IPS DF 6.9 (cell line): ENCODE measurements at places on chromosomes 6 and 20.

GRCh38 chr6:51619042-51619799, 468.2 kb downstream of the PKHD1 start:
- DNase-seq, result no peak

DNA sequence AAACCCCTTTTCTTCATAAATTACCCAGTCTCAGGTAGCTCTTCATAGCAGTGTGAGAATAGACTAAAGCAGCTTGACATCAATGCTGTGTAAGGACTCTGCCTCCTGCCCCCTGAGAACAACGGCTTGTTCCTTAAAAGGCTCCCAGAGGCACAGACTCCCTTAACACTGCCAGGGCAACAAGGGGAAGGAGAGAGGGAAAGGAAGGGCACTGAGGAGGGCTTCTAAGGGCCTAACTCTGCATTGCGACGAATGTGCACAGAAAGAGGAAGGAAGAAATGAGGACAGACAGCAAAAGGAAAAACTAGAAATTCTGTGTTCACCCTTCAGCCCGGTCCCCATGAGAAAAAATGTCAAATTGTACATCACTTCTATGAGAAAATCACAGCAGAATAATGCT, 74.0 kb downstream of the AGPAT4 start:
- DNase-seq, result no peak

GRCh38 chr20:50247196-50248094, 56.8 kb downstream of the CEBPB start:
- no peak for DNase-seq

GRCh38 chr6:167798453-167798852, 28.3 kb upstream of the AFDN start:
- DNase-seq, result no peak

DNA sequence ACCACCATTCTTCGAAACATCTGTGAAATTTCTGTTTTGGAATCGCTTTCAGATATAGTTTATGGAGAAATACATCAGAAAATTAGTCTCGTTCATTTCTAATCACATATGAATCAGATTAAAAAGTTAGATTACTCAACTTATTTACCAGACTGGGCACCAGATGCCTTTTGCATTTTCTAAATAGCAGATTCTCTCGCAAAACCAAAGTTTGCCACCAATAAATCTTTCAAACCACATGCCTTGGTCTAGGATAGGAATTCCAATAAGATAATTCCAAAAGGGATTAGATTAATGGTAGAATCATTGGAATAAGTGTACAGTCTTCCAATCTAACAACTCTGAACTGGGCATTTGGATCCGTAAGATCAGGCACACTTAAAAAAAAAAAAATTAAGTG, 160.4 kb upstream of the TAB2 start:
- DNase-seq, result no peak

DNA sequence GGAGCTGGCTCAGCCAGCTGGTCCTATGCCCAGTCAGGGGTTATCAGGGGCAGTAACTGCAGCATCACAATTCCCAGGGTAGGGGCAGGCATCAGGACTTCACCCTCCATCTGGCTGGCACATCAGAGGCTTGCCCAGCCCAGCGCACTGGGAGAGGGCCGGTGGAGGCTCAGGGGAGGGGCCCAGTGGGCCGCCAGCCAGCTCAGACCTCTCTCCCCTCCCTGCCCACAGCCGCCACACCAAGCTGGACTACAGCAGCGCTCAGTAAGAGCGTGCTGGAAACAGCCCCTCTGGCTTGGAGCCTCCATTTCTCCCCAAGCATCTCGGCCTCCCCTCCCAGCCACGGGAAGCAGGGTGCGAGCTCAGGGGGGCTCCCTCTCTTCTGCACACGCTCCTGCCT, 22.0 kb downstream of the ADA start:
- no peak for DNase-seq

- no peak for DNase-seq
These were observed 129.8 kb upstream of the GJE1 start for GRCh38 chr6:142002825-142003405.

GRCh38 chr6:41515995-41516394, 30.2 kb upstream of the FOXP4 start:
- no peak for DNase-seq
